M059J (cell line): ENCODE measurements at places on chromosomes 6 and 20. TPM values are rescaled to one million over a fixed set of nuclear protein-coding genes. Genes with fewer than 3 reads are reported as not detected.

DNA sequence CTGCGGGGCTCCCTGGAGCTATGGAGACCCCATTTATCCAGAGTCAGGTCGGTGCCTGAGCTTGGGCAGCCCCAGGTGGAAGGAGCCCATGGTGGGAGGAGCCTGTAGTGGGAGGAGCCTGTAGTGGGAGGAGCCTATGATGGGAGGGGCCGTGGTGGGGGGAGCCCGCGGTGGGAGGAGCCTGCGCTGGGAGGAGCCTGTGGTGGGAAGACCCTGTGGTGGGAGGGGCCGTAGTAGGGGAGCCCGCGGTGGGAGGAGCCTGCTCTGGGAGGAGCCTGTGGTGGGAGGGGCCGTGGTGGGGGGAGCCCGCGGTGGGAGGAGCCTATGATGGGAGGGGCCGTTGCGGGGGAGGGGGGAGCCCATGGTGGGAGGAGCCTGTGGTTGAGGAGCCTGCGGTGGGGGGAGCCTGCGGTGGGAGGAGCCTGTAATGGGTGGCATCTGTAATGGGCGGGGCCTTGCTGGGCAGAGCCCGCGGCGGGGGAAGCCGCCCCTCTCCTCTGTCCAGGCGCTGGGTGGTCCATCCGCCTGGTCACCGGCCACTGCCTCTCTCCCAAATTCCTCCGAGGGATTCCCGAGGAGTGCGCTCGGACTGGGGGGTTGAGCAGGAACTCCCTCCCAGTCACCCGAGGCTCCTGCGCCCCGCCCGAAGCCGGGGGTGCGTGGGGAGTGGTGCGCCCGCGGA is 567 bp upstream of the FNDC11 start:
- DNase-seq, result peak; percentile 68

- no peak for DNase-seq
These were observed 16.6 kb downstream of the DCDC2 start for GRCh38 chr6:24340998-24341938.

DNA sequence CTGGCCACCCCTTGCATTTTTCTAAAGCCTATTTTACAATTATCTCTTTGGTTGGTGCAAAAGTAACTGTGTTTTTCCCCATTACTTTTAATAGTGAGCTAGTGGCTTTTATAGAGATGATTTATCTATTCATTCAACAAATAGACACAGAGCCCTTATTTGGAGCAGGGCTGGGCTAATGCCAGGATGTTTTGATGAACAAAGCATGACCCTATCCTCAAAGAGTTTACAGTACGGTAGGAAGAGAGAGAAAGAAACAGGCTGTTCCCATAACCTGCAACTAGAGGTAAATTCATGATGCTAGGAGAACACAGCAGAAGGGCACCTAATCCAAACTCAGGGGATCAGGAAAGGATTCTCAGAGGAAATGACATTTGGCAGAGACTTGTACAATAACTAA is 37.3 kb upstream of the UST start:
- peak; percentile 49 for DNase-seq

- DNase-seq, result peak; percentile 2
These were observed 120.3 kb upstream of the MOCS1 start for GRCh38 chr6:40054602-40055001.

LIN28B gene
- 0.07 and 0.27 TPM in 2 replicates for total RNA-seq

GRCh38 chr6:167100241-167100674 is 22.6 kb upstream of the CCR6 start:
- DNase-seq, result no peak

GRCh38 chr6:114830515-114830914 is 487.7 kb upstream of the HS3ST5 start:
- no peak for DNase-seq

DNA sequence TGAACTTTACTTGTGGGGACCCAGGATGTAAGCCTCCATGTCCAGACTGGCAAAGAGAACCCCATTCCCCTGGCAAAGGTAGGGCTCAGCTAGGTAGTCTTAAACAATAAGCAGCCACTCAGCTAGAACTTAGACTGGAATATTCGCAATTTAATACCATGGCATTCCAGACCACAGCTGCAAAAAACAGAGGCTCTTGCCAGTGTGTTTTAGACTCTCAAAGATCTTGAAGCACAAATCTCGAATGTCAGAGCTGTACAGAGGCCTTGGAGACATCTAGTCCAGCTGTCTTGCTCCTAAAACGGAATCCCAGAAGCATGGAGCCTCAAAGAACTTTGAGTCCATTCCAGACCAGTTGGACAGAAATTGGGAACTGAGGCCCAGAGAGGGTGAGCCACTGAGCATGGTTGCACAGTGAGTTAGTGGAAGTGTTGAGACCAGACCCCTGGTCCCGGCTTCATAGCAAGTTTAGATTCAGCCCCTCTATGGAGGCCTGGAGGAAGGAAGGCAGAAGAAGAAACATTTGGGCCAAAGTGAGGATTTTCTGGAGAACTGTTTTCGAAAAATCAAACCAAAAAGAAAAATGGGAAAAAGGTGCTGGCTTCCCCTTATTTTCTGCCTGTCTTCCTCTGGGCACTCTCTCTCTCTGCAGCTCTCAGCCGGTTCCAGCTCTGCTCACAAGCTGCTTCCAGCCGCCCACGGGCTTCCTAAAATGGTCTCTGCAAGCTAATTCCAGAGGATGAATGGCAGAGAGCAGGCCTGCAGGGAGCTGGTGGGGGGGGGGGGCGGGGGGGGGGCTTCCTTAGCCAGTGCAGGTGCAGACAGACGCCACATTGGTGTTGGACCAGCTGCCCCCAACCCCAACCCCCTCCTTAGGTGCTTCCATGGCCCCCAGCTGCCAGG is 32.4 kb downstream of the AAR2 start:
- no peak for DNase-seq

- no peak for DNase-seq
These were observed 38.1 kb downstream of the IRF4 start for GRCh38 chr6:429515-430121.

DNA sequence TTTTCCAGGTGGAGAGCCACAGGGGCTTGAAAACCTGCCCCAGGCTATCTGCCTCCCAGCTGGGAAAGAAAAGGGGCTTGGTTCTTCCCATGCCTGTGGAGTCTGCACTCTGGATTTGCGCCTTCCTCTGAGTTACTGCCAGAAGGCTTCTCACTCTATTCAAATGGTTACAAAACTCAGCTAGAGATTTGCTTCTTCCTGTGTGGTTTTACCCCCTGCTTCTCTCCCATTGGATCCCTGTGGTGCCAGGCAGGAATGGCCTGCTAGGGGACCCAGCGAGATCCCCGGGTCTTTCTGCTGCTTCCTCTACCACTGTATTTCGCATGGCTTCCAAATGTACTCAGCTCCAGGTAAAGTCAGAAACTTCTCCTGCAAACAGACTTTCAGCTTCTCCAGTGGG is 192.0 kb upstream of the HS3ST5 start:
- no peak for DNase-seq

DNA sequence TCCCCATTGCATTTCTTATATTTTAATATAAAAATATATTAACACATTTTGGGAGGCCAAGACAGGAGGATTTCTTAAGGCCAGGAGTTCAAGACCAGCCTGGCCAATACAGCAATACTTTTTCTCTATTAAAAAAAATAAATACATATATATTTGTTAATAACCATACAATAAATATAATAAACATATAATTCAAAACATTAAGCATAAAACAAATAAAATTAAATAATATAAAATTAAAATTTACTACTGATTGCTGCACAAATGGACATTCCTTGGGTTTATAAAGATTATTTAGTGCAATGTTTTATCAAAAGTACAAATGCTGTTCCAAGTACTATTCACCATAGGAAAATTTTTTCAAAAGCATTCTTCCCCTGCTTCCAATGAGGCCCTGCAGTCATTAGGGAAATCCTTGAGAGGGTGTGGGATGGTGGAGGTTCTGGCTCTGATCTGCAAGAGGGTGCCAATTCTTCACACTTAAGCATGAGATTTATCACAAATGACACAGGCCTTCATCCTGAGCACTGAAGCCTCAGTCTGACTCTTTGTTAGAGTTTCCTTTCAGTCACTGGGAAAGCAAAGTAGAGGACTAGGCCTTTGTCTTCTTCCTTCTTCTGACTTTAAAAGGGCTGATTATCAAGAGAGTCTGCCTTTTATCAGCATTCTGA is 596.7 kb downstream of the EPM2A start:
- DNase-seq, result no peak

ZNF311 gene
- total RNA-seq, result 4.6 and 5.3 TPM in 2 replicates

DNA sequence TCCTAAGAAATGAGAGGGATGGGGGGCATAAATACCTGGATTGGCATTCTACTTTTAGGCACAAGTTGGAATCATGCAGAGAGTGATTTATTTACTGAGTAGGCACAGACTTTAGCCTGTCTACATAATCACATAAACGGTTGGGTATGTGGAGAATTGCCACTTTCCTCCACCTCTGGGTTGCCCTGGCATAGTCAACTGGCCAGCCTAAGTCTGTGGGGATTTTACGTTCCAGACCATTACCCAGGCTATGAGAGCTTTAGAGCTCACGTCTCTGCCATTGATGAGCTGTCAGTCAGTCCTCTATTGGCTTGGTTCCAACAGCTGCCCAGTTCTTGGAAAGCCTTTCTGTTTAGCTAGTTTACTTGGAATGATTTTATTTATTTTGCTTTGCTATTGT is 5.0 kb upstream of the BHLHE23 start:
- peak; percentile 73 for DNase-seq
